ENCODE measurements at places on chromosomes 4 and X.

GRCh38 chr4:162408309-162408708, 244.5 kb upstream of the FSTL5 start:
- DNase-seq: no peak

DNA sequence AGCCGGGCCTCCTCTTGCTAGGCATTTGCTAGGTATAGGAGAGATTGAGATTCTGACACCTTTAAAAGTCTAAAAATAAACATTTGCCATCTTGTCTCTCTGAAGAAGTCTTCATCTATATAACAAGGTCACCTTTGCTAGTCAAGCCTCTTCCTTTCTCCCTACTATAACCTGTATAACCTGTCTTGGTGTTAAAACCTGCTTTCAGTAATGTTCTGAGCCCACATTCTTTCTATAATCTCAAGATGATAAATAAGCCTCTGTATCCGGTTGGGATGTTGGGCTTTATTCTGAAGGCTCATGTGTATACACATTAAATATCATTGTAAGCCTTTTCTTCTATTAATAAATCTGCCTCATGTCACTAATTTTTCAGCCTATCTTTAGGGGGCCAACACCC, 10.2 kb downstream of the ASIC5 start:
- no peak for DNase-seq

GRCh38 chr4:109976189-109976588, 63.5 kb downstream of the EGF start:
- no peak for DNase-seq

GRCh38 chr4:114015444-114015899, 36.0 kb upstream of the ARSJ start:
- peak; percentile 100 for DNase-seq

GRCh38 chr4:26701786-26702227, 117.9 kb downstream of the TBC1D19 start:
- no peak for DNase-seq
